ENCODE measurements at places on chromosomes 4 and X.
A peak's percentile ranks its signal among the peaks of the same experiment; 100 is the strongest.

- DNase-seq: peak; percentile 88
Measured at GRCh38 chr4:4867375-4868039, 8.0 kb downstream of the MSX1 start.

GRCh38 chr4:87500092-87500462 is 29.1 kb downstream of the SPARCL1 start:
- DNase-seq: no peak

GRCh38 chr4:140705625-140706275 is 50.4 kb downstream of the TBC1D9 start:
- DNase-seq: no peak

GRCh38 chrX:15204130-15204751 is 65.6 kb downstream of the ASB9 start:
- DNase-seq: no peak

GRCh38 chr4:15375667-15376066 is 52.2 kb upstream of the C1QTNF7 start:
- no peak for DNase-seq

DNA sequence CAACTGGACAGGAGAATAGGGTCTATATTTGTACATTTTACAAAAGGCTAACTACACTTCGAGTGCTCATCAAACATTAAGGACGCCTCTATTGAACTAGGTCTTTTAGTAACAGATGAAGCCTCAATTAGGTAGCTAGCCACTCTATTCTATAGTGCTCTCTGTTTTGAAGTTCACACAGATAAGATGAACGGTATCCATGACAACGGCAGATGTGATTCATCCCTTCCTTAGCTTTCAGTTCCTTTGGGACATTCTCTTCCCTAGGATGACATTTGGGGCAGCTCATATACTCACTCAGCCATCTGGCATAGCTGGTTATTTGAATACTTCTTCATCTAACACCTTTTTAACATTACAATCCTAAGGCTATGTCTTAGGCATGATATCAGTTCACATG is 62.4 kb upstream of the WDFY3 start:
- no peak for DNase-seq

DNA sequence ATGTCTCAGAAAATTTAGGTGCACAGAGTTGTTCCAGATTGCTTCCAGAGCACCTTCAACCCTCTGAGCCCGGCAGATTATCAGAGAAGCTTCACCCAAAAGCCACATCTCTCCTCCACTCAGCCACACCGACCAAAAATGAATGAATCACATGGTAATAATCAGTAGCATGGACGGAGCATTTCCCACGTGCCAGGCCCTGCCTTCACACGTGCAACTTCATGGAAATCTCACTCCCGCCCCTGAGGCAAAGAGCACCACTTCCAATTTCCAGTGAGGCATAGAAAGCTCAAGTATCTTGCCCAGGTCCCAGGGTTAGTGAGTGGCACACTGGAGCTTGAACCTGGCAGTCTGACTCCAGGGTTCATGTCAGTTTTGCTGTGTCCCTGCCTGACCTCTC is 56.5 kb downstream of the RELL1 start:
- DNase-seq: no peak

- no peak for DNase-seq
Measured at GRCh38 chrX:11244636-11245035, 48.6 kb upstream of the AMELX start.

- peak; percentile 63 for DNase-seq
Measured at GRCh38 chrX:15815779-15816437, 25.6 kb downstream of the ZRSR2 start.

DNA sequence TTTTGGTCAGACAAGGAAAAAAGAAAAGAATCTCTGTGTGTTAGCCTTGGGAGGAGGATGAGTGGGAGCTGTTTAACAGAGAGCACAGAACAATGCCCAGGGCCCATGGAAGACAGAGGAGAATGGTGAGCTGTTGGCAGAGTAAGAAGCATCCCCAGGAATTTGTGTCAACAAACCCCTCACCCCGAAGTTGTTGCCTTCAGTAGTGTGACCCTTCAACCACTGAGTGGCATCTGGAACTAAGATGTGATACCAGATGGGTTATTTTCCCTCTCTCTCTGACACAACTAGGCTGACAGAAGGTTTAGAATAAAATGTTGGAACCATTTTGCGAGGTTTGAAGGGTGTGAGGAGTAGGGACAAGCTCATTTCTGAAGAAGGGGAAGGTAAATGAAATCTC is 25.1 kb downstream of the IGSF1 start:
- DNase-seq: no peak

- peak; percentile 6 for DNase-seq
Measured at GRCh38 chrX:137354851-137355250, 211.1 kb upstream of the ZIC3 start.

GRCh38 chr4:167210166-167210565 is 24.1 kb downstream of the SPOCK3 start:
- DNase-seq: no peak
